PC-9 (cell line): ENCODE measurements at places on chromosomes 2 and 18. TPM values are rescaled to one million over a fixed set of nuclear protein-coding genes. Genes with fewer than 3 reads are reported as not detected.

The HOXD9 gene
- not detected in 2 replicates for total RNA-seq

The KANSL3 gene
- 52.0 and 53.8 TPM in 2 replicates for total RNA-seq

The RSAD2 gene
- not detected in 2 replicates for total RNA-seq

The PSD4 gene
- total RNA-seq = 29.6 and 38.7 TPM in 2 replicates

DNA sequence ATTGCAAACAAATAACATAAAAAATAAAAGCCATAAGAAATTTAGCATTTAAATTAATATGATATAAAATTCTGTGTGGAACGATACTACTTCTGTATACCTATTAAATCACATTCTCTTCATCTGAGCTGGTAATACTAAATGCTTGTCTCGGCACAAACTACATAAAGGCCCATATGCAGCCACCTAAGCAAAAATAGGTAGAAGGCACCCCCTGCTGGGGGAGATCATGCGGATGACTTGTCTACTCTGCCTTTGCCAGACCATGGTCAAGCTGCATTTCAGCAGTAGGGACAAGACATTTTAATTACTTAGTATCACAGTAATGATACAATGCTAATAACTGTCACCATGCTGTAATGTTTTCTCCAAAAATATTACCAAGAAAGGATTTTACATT, 108.0 kb downstream of the CDH19 start:
- DNase-seq = peak; percentile 50

The ABCG8 gene
- not detected in 2 replicates for total RNA-seq

DNA sequence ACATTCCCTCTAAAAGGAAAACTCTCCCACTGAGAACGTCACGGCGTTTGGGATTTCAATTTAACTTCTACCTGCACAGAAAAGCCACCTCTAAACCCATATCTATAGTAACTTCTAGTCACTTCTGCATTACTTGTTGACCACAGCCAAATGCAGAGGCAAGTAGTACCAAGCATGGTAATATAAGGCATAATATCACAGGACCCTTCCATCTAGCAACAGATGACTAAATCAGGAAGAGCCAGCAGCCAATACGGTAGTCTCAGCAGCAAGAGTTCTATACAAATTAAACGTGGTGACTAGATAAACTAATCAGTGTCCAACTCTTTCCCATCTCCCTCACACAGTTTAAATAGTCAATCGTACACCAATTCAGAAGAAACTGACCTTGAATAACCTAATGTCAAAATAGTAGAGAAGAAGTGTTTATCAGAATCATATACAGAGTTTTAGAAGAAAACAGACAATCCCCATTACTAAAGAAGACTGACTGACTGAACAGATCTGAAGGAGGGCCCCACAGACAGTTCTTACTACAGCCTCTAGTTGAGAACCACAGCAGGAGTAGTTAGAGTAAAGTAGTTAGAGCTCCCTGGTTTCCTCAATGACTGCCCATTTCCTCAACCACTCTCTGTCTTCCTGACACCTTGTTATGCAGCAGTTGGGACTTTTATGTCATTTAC, 30.0 kb downstream of the MEMO1 start:
- no peak for DNase-seq

GRCh38 chr2:210663631-210664089, 107.3 kb downstream of the CPS1 start:
- DNase-seq = no peak

GRCh38 chr2:113158884-113159553, 14.8 kb upstream of the PSD4 start:
- DNase-seq = no peak

The TLX2 gene
- 3.1 and 3.8 TPM in 2 replicates for total RNA-seq

DNA sequence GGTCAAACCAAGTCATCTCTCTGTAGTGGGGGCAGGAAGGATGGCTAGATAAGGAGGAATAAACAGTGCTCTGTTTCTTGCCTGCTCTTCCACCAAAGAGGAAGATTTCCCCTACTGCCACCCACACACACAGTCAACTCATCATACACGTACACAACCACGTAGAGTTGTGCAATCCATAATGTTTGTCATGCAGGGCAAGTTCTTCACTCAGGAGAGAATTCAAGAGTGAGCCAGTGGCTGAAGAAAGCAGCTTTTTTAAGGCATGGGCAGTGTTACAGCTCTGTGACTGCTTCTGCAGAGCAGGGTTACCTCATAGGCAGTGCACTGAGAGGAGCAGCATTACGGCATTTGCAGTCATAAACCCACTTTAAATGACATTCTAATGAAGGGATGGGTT, 283.0 kb downstream of the RND3 start:
- no peak for DNase-seq

DNA sequence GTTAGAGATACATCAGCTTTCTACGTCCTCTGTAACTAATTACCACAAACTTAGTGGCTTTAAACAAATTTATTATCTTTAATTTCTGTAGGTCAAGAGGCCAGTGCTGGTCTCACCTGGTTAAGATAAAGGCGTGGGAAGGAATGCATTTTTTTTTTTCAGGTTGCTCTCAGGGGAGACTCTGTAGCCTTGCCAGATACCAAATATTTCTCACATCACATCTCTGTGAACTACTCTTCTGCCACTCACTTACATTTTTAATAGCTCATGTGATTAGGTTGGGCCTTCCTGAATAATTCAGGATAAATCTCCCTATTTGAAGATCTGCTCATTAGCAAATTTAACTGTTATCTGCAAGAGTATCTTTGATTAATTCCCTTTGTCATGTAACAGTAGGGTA, 214.6 kb downstream of the CBLN2 start:
- no peak for DNase-seq

The UGT1A10 gene
- not detected in 2 replicates for total RNA-seq

The CCDC74A gene
- 3.4 and 4.0 TPM in 2 replicates for total RNA-seq

GRCh38 chr2:233219848-233220247, 31.6 kb upstream of the ATG16L1 start:
- DNase-seq = no peak

The LRRC30 gene
- not detected in 2 replicates for total RNA-seq
